MG63 (cell line): ENCODE measurements at places on chromosomes 11 and 22. TPM values are rescaled to one million over a fixed set of nuclear protein-coding genes. Genes with fewer than 3 reads are reported as not detected.

Gene SGSM1
- not detected in 2 replicates for total RNA-seq

GRCh38 chr22:49506010-49506400, 321.7 kb downstream of the BRD1 start:
- no peak for DNase-seq

GRCh38 chr11:112828421-112828820, 132.8 kb upstream of the NCAM1 start:
- no peak for DNase-seq

Gene TMPRSS13
- not detected in 2 replicates for total RNA-seq
